ENCODE measurements at places on chromosomes 11 and 22.

DNA sequence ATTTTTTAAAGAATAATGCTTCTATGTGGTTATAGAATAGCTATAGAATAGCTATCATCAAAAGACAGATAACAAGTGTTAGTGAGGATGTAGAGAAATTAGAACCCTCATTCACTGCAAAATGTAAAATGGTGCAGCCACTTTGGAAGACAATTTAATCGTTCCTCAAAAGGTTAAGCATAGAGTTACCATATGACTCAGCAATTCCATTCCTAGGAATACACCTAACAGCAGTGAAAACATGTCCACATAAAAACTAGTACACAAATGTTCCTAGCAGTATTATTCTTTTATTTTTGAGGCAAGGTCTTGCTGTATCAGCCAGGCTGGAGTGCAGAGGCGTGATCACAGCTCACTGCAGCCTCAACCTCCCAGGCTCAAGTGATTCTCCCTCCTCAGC lies 34.0 kb downstream of the RTL6 start:
- DNase-seq: no peak

- no peak for DNase-seq
Observed at GRCh38 chr11:128361451-128362020, 225.8 kb downstream of the ETS1 start.

- DNase-seq: no peak
Observed at GRCh38 chr11:86931548-86932258, 23.5 kb downstream of the FZD4 start.

DNA sequence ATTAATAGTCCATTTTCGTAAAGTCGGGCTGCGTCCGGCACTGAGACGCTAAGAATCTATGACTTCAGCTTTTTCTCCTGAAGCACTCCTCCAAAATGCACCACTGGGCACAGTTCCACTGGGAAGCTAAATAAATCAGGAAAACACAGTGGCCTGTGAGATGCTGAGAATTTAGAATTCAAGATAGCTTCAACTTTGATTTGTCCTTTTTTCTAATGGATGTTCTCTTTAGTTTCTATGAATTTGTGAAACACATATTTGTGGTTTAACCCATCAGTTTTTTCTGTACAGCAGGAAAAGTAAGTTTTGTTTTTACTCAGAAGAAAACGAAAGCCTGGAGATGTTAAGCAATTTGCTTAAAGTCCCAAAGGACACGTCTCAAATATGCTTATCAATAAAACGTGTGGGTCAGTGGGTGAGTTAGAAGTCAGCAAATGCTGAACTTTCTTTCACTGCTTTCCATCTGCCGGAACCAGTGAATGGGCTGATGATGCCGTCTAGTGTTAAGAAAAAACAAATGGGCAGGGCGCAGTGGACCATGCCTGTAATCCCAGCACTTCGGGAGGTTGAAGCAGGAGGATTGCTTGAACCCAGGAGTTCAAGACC lies 40.7 kb upstream of the CLMP start:
- no peak for DNase-seq

DNA sequence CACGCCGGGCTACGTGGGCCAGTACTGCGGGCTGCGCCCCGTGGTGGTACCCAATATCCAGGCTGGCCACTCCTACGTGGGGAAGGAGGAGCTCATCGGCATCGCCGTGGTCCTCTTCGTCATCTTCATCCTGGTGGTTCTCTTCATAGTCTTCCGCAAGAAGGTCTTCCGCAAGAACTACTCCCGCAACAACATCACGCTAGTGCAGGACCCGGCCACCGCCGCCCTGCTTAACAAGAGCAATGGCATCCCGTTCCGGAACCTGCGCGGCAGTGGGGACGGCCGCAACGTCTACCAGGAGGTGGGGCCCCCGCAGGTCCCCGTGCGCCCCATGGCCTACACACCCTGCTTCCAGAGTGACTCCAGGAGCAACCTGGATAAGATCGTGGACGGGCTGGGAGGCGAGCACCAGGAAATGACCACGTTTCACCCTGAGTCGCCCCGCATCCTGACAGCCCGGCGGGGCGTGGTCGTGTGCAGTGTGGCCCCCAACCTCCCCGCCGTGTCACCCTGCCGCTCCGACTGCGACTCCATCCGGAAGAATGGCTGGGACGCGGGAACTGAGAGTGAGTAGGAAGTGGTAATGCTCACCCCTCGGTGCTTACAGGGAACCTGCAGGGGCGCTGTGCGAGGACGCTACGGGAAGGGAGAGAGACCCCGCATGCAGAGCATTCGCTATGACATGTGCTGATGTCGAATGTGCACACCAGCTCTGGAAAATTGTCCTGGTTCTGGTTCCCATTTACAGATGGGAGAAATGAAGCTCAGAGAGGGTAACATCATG lies 86.4 kb upstream of the MTNR1B start:
- DNase-seq: no peak

DNA sequence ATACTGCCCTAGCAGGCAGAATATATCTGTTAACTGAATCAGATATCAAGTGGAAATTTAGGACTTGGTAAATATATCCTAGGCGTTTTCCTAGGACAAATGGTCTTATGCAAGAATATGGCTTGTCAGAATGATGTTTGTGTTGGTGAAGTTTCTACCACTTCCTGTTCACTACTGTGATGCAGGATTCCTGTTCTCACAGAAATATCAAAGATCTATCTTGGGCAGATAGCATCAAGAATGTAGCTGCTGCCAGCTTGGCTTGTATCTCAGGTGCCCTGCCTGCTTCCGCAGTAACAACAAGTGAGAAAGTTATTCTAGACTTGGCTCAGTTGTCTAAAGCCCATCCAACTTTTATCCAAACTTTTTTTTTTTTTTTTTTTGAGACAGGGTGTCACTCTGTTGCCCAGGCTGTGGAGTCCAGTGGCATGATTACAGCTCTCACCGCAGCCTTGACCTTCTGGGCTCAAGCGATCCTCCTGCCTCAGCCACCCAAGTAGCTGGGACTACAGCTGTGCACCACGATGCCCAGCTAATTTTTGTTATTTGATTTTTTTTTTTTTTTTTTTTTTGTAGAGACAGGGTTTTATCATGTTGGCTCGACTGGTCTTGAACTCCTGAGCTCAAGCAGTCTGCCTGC lies 61.3 kb downstream of the PPME1 start:
- DNase-seq: peak; percentile 4

GRCh38 chr11:33722590-33723234 lies 13.5 kb downstream of the CD59 start:
- DNase-seq: peak; percentile 25

- DNase-seq: no peak
Observed at GRCh38 chr11:11856638-11857037, 14.9 kb downstream of the USP47 start.

Data from CD4-positive, alpha-beta T cell treated with Interferon gamma for 1 hour (primary cell).